ELR (cell line): ENCODE measurements at places on chromosomes 3 and 15.

- no peak for DNase-seq
Observed at GRCh38 chr3:17799312-17799711, 56.9 kb upstream of the TBC1D5 start.

DNA sequence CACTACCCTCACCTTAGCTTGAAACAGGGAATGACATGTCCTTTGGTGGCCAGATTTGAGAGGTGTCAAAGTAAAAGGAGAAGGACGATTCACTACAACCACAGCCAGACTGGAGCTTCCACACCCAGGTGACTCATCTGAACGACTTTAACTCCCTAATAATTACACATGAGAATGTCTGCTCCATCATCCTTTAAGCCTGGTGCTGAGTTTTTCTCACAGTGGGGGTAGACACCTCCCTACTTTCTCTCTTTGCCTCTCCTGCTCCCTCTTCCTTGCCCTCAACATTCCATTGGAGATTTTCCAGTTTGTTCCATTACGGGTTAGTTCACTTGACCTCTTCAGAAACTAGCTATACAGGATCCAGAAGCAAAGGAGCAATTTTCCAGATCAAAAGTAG is 154.3 kb upstream of the BHLHE40 start:
- DNase-seq, result peak; percentile 66

GRCh38 chr15:64749999-64750657 is 25.3 kb downstream of the RBPMS2 start:
- peak; percentile 40 for DNase-seq

DNA sequence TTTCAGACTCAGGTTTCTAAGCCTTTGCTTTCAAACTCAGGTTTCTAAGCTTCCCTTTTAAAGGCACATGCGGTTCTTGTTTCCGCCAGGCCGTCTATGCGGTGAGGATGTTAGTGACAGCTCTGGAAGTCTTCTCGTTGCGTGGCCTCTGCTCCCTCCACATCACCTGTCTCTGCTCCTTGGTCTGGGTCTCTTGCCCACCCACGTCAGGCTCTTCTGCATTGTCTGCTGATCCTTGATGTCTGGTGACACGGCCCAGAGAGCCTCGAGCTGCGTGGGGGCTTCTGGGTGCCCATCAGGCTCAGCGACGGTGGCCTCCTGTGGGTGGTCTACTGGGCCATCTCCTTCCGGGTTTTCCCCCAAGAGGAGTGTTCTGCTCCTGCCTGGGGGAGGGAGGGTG is 30.5 kb downstream of the KLF13 start:
- no peak for DNase-seq

DNA sequence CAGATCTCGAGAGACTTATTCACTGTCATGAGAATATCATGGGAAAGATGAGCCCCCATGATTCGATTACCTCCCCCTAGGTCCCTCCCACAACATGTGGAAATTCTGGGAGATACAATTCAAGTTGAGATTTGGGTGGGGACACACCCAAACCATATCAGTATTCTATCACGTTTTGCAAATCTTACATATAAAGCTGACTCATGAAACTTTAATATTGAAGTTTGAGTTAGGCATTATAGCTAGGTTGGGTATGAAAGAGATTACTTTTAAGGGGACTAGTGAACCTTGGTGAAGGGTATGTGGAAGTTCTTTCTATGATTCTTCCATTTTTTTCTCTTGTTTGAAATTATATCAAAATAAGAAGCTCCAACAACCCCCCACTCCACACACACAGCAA is 117.7 kb upstream of the RASGRP1 start:
- no peak for DNase-seq

DNA sequence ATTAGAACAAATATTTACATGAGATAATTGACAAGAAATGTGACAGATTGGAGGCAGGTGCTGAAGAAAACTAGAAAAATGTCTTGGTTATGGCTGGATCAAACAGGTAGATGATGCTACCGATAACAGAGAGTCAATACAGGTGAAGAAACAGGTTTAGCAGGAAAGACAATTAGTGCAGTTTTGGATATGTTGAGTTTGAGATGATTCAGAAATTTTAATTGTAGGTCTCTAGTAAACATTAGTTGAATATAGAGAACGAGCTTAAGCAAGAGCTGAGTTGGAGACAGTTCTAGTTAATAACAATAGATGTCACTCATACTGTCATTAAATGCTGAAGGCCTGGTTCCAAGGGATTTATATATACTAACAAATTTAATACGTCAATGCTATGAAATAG is 524.4 kb downstream of the NSUN3 start:
- no peak for DNase-seq

DNA sequence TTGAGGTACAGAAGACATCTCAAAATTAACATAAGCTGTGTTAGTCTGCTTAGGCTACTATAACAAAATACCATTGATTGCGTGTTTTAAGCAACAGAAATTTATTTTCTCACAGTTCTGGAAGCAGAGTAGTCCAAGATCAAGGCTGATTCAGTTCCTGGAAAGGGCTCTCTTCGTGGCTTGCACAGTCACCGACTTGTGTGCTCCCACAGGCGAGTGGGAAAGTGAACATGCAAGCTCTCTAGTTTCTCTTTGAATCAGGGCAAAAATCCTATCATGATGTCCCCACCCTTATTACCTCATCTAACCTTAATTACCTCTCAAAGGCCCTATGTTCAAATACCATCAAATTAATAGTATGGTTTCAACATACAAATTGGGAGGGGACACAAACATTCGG is 505.9 kb downstream of the ZIC1 start:
- DNase-seq, result peak; percentile 61

DNA sequence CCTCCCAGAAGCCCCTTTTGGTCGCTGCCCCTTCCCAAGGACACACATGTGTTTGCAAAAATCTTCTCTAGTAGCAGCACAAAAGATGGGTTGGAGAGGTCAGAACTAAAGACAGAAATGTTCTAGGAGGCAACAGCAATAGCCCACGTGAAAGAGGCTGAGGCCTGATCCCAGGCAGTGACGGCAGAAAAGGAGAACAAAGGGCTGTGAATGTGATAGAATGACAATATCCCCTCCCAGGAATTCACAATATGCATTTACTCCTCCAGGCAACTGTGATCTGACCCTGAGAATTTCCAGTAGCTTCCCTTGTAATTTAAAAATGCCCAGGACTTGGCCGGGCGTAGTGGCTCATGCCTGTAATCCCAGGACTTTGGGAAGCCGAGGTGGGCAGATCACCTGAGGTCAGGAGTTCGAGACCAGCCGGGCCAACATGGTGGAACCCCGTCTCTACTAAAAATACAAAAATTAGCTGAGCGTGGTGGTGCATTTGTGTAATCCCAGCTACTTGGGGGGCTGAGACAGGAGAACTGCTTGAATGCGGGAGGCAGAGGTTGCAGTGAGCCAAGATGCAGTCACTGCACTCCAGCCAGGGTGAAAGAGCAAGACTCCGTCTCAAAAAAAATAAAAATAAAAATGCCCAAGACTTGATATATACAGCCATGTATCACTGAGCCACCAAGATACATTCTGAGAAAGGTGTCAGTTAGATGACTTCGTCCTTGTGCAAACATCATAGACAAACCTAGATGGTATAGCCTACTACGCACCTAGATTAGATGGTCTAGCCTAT is 43.6 kb upstream of the PIAS1 start:
- no peak for DNase-seq

DNA sequence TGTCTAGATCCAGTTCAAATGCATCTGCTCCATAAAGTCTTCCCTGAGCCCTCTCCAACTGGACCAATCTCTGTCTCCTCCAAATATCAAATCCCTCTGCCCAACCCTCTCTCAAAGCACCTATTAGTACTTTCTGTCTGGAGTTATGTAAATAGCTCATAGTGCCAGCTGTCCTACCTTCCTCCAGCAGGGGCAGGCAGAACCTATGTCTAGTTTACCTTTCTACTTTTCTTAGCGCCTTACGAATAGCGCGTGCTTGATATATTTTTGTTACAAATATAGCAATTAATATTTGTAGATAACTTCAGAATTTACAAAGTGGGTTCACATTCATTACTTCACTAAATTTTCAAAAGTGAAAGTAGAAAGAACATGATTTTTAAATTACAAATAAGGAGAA is 14.0 kb upstream of the CCDC80 start:
- DNase-seq, result no peak

DNA sequence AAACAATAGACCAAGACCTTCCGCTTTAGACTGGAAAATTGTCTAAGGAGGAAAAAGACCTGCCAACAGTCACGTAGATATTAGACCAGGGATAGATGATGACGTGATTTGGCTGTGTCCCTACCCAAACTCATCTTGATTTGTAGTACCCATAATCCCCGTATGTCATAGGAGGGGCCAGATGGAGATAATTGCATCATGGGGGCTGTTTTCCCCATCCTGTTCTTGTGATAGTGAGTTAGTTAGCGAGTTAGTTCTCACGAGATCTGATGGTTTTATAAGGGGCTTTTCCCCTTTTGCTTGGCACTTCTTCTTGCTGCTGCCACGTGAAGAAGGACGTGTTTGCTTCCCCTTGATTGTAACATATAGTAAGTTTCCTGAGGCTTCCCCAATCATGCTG is 31.7 kb upstream of the SUCLG2 start:
- DNase-seq, result no peak

- no peak for DNase-seq
Observed at GRCh38 chr15:54829821-54830220, 366.9 kb downstream of the RSL24D1 start.

DNA sequence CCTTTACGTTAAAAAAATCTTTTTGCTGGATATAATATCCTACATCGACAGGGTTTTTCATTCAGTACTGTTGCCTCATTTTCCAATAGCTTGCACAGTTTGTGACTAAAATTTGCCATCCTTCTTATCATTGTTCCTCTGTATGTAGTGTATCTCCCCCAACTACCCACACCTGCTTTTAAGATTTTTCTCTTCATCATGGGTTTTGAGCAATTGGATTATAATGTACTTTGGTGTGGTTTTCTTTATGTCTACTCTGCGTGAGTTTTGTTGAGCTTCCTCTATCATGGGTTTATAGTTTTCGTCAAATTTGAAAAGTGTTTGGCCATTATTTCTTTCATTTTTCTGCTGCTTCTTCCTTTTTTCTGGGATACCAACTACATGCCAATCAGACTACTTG is 39.6 kb upstream of the MEF2A start:
- no peak for DNase-seq

GRCh38 chr15:62795171-62795570 is 247.4 kb upstream of the TPM1 start:
- DNase-seq, result no peak

DNA sequence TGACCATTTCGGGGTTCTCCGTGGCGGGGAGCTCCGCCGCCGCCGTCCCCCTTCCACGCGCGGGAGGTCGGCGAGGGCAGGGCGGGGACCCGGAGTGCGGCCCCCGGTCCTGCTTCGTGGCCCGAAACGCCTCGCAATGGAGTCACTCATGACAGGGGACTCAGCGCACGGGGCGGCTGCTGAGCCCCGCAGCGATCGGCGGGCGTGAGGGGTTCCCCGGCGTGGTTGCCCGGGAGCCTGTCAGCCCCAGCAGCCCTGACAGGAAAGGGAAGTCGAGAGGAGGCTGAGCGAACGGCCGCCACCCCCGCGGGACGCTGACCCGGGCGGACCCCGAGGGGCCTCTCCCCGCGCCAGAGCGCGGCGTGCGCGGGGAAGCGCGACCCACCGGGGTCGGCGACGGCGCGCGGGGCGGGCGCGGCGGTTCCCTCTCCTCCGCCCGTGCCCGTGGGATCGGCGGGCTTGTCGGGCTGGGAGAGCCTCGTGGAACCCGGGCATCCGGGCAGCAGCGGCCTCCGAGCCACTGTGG is 564 bp upstream of the PIGZ start:
- DNase-seq, result peak; percentile 63

- peak; percentile 56 for DNase-seq
Observed at GRCh38 chr15:79002581-79002980, 57.7 kb upstream of the CTSH start.

- no peak for DNase-seq
Observed at GRCh38 chr15:94135486-94136147, 95.7 kb upstream of the MCTP2 start.

DNA sequence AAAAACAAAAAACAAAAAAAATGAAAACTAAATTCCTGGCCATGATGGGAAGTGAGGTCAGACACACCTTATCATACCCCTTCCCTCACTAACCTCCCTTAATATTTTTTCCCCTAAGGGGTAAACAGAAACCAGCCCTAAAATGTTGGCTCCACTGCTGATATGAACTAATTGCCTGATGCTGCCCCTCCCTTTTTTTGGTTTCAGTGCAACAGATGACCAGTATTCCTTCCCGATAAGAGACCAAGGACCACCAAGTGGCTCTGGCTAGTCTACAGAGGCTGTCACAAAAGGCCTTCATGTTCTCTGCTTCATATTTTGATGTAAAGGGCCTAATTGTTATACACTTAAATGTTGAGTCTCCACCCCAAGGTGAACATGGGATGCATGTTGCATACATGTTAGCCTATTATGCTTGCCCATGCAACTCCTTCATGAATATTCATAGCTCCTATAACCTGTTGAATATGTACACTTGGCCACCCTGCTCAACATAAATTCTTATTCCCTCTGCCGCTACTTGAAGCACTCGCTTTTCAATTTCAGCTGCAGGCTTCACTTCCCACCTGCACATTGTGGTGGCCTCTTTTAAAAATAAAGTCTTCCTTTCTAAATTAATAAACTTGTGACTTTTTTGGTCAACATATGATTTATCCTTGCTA is 12.3 kb upstream of the STAC start:
- DNase-seq, result no peak

GRCh38 chr15:33091983-33092693 is 102.4 kb downstream of the FMN1 start:
- DNase-seq, result no peak

GRCh38 chr15:92840149-92840548 is 60.0 kb upstream of the CHD2 start:
- no peak for DNase-seq

DNA sequence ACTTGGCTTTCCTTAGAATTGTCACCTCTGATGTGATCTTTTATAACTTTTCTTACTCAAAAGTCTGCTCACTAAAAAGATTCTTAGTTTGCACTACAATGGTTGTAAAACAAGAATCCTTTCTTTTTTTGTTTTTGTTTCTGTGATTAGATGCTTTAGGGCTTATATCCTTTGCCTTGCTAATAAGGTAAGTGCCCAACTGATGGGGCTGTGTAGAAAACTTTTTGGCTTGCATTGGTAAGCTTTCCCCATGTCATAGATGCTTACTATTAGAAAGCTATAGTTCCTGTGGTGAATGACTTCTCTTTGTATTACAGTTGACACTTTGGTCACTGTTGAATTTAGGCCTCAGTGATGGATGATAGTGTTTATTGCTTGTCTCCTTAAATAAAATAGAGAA is 5.1 kb downstream of the ABHD5 start:
- no peak for DNase-seq

DNA sequence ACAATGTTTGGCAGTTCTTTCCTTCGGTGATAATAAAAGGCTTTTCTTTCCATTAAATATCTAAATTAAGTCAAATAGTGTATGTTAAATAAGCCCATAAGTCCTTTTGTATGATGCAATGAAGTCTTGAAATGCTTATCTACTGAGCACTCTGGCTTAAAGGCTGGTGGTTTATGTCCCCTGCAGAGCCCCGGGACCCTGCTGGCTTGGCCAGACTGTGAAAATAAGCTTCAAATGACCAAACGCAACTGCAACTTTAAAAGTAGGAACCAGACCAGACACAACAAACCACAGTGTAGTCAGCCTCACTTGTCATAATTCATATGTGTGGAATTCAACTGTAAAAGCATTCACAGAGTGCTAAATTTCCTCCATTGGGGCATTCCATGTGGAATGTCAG is 72.5 kb downstream of the FOXP1 start:
- peak; percentile 60 for DNase-seq

GRCh38 chr3:186544281-186544680 is at the start of gene CRYGS:
CRYGS (minus strand) TSS chr3:186544380; CDS start chr3:186544326, 54 bp downstream.
- no peak for DNase-seq
